ENCODE measurements at places on chromosomes 5 and 9.
A peak's percentile ranks its signal among the peaks of the same experiment; 100 is the strongest.

- peak; percentile 16 for DNase-seq
Observed at GRCh38 chr5:79771387-79771786, 81.8 kb downstream of the CMYA5 start.

GRCh38 chr5:34494111-34494755 is 161.9 kb upstream of the RAI14 start:
- no peak for DNase-seq

GRCh38 chr5:67170767-67171166 is 25.8 kb downstream of the CD180 start:
- DNase-seq, result no peak

- peak; percentile 70 for DNase-seq
Observed at GRCh38 chr5:151156507-151157420, 815 bp downstream of the ANXA6 start.

GRCh38 chr9:101727612-101728524 is 10.6 kb downstream of the GRIN3A start:
- peak; percentile 66 for DNase-seq
